ENCODE measurements at places on chromosomes 5 and 9.

DNA sequence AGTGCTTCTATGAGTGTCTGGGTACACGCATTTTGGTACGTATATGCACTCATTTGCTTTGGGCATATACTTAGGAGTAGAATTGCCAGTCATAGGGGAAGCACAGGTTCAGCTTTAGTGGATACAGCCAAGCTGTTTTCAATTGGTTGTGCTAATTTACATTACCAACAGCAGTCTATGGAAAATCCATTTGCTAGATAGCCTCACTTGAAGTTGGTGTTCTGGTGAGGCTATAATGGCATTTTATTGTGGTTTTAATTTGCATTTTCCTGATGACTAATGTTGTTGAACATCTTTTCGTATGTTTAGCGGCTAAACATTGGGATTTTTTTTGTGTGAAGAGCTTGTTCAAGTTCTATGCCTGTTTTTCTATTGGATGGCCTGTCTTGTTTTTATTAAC lies 76.8 kb upstream of the ANKH start:
- no peak for DNase-seq

DNA sequence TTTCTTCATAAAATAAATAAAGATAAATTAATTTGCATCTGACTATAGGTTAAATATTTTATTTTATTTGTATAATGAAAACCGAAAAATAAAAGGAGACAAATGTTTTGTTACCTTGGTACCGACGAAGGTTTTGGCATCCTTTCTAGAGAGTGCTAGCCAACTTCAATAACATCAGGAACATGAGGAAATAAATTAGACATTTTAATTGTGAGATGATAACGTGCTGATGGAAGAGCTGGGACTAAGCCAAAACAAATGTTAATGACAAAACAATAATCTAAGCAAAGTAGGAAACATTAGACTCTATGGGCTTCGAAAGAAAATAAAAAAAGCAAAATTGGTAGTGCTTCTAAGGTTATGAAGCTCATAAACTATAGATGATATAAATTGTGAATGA lies 201.0 kb downstream of the IRX2 start:
- DNase-seq: no peak

DNA sequence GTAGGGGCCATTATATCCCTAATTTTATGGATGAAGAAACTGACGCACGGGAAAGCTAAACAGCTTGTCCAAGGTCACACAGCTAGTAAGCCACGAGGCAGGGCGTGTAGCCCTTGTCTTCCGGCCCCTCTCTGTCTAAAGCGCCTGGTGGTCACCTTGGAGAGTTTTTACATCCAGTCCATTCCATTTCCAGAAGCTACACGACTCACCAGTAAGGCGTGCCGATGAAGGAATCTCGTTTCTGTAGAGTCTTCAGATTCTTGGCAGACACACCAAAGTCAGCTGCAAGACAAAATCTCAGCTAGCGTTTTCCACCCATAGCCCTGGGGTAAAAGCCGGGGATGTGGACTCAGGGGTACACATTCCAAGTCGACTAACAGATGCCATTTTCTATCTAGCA lies 80.5 kb downstream of the STK10 start:
- no peak for DNase-seq

DNA sequence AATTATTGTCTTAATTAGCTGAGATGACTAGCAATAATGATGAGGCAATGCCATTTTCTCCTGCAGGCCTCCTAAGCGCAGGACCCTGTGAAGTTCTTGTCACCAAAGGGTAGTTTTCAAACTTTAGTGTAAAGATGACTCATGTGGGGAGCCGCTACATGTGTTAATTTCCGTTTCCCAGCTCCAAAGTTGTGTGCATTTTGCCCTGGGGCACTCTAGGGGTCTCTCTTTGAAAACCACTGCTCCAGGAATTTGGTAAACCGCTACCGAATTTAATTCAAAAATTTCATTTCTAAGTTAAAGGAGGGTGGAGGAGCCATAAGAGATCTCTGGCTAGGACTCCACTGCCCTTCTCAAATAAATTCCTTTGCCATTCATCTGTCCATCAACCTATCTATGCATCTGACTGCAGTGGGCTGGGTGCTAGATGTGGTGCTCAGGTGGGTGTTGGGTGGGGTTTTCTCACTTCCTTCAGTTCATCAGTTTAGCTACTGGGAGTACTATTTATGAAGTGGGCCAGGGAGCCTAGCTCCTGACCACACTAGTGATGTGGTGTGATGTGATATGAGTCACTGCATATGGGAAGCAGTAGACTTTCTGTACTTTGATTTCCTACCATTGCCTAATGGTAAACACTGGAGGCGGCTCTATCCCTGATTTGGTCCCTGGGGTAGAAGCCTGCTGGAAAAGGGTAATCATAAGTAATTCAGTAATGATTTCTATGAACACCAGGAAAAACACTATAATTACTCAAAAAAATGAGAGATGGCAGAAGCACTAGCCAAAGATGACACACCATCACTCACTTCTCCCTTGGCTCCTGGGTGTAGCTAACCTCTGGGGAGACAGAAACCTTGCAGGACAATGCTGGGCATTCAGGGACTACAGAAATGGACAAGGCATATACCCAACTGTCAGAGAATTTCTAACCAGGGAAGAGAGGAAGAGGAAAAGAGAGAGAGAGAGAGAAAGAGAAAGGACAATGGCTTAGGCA lies 4.0 kb upstream of the ZSWIM6 start:
- DNase-seq: no peak

DNA sequence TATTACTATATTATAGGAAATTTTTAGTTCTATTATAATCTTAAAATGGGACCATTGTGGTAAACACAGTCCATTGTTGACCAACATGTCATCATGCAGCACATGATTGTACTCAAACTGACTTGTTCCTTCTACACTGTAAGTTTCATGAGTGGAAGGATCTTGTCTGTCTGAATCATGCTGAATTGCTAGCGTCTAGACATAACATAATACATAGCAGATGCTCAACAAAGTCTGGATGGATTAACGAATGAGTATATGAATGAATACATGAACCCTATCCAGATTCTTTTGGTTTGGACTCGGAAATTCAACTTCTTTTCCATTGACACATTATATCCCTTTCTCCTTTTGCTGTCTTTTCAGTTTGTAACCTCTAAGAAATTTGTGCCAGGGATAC lies 429.2 kb upstream of the SGCD start:
- no peak for DNase-seq

GRCh38 chr5:16550316-16550952 lies 66.4 kb downstream of the RETREG1 start:
- no peak for DNase-seq

DNA sequence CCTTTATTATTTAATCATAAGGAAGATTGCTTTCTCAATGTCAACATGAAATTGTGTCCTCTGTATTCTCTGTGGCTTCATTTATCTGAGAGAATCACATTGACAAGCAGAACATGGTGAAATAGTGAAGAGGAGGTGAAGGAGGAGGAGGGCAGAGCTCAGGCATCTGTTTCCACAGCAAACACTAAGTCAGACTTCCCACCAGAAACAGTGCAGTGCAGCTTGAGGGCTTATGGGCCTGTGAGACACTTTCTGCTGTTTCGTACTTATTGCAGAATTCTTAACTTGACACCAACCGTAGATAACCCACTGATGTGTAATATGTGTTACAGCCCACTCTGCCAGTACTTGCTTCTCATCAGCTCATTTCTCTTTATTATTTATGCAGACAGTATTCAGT lies 386.3 kb downstream of the DIRAS2 start:
- DNase-seq: no peak

GRCh38 chr9:90958328-90958727 lies 156.7 kb downstream of the SYK start:
- DNase-seq: no peak

GRCh38 chr9:18821788-18822187 lies 211.2 kb downstream of the SAXO1 start:
- no peak for DNase-seq

DNA sequence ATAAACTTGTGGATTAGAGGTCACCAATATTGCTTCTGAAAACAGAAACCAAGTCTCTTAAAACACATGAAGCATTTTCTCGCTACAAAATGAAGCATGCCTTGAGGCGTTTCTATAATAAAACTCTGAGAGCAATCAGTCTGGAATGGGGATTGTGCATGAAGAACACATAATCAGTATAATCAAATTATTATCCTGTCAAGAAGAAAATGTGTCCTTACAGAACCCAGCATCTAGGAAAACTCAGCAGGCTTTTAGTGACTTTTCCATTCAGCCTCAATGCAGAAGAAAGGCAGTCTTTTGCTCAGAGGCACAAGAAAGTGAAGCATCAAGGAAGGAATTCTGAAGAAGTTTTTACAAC lies 121.9 kb downstream of the CDH18 start:
- DNase-seq: no peak

DNA sequence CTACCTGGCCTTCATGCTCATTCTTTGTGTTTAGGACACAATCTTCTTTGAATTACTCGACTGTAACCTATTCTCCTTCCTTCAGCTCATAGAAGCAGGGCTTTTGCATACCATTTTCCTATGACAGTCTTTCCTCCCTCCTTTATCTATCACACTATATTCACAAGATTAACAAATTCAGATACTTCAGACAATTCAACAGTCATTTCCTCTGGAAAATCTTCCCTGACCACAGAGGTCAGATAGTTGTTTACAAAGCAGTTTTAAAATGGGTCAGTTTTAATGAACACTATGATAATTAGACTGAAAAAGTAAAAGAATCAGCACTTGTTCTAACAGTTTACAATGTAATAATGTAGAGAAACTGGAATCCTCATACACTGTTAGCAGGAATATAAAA lies 4.3 kb downstream of the CAAP1 start:
- DNase-seq: no peak

- no peak for DNase-seq
Observed at GRCh38 chr5:141742866-141743851, 61.1 kb upstream of the ARAP3 start.

- DNase-seq: no peak
Observed at GRCh38 chr5:78699552-78700153, 51.1 kb upstream of the LHFPL2 start.

DNA sequence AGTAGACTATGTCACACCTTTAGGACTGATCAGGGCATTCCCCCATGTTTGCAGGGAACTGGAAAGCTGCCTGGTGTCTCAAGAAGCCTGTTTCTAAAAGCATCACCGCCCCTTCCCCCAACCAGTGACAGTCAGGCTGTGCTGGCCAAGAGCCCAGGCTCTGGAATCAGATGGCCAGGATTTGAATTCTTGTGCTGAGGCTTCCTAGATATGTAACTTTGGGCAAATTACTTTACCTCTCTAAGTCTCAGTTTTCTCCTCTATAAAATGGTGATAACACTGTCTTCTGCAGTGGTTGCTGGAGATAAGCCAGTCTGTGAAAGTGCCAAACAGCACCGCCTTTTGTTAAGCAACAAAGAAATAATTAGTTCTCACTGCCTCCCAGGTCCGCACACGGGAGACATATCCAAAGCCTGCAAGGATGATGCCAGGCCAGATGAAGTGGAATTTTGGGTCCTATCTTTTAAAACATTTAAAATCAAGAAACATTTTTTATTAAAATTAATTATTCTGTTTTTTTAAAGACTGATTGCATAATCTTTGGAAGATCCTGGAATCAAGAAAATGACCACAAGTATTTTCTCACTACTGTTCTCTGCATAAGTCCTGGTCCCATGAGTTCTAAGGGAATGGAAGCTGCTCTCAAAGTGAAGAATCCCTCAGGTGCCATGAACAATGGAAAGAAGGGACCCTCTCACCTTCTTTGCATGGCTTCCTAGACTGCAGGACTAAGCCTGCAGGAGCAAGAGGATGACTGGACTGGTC lies 13.9 kb downstream of the SLC31A2 start:
- no peak for DNase-seq

DNA sequence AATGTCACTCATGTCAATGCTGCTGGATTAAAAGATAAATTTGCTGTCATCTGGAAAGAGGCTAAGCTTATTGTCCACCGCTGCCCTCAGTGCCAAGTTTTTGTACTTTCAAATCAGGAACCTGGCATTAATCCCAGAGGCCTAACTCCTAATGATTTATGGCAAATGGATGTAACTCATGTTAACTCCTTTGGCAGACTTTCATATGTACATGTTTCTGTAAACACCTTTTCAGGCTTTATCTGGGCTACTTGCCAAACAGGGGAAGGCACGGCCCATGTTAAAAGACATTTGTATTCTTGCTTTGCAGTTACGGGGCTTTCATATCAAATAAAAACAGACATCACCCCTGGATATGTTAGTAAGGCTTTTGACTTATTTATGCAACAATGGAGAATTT lies 608.0 kb upstream of the ACO1 start:
- no peak for DNase-seq

GRCh38 chr5:180216646-180217171 lies 7.7 kb upstream of the RASGEF1C start:
- no peak for DNase-seq

DNA sequence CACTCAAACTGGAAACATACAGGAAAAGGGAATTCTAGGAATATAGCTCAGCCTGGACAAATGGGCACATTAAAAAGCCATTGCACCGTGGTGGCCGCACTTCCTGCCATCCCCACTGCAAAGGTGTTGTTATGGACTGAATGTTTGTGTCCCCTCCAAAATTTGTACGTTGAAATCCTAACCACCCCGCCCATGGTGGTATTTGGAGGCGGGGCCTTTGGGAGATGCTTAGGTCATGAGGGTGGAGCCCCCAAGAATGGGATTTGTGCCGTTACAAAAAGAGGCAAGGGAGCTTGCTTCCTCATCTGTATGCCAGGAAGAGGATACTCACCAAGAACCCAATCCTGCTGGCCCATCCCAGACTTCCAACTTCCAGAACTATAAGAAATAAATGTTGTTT lies 1.1 kb upstream of the CMBL start:
- no peak for DNase-seq

DNA sequence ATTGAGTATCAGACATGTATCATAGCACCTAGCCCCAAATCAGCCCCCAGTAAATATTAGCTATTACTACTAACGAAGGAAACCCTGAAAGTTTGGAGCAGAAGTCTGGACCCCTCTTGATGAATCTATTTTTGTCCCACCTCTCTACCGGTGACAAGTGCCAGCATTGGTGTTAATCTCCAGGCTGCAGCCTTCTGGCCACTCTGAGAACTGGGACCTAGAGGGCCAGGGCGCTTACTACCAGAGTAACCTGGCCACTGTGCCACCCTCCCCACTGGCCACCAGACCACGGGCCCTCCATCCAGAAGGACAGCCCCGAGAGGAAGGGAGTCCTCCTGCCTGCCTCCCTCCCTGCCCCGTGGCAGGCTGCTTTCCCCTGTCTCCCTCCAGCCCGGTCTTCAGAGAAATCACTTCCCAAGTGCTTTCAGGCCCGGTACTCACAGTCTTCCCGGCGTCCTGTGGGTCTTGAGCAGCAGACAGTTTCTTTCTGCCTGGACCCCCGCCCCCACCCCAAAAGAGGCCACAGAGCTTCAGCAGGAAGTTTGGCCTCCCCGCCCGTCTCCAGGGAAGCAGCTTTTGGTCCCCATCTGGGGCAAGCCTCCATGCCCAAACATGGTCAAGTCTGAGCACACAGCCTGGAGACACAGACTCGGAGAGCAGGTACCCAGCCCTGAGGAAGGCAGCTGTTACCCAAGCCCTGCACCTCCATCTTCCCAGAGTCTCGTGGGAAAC lies at the start of gene KCNMB1:
Gene KCNMB1, minus strand, starts transcription at position 550 of the 732 bp plus-strand sequence. CDS start 3,920 bp downstream, outside the sequence.
- no peak for DNase-seq

GRCh38 chr5:172178991-172179989 lies 8.7 kb downstream of the STK10 start:
- no peak for DNase-seq

GRCh38 chr9:98778711-98779530 lies 17.4 kb downstream of the ANKS6 start:
- DNase-seq: no peak

All from stimulated activated CD8-positive, alpha-beta memory T cell treated with anti-CD3 and anti-CD28 coated beads, Interleukin-7, amount 100 ng/mL, for 1 hour (primary cell).